ENCODE measurements at places on chromosomes 16 and 17.

- no peak for DNase-seq
These were observed 255.4 kb downstream of the IRX3 start for GRCh38 chr16:54031107-54031760.

DNA sequence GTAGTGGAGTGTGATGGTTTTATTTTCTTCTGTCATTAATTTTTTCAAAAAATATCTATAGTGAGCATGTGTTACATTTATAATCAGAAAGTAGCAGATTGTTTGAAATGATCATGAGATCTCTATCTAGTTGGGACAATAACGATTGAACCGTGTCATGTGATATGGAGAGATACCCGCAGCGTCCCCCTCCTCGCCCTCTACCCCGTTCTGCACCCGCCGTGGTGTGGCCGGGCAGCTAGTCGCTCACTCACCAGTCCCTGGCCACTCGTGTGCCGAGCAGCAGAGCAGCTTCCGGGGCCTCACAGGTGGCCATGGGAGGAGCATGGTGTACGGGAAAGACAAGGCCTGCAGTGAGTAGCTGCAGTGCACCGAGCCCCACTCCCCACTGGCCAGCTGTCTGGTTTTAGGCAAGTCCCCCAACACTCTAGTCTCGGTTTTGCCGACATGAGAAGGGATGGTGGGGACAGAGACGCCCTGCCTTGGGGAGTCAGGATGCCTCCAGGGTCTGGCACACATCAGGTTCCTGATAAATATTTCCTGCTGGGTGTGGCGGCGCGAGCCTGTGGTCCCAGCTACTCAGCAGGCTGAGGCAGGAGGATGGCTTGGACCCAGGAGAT is 15.3 kb downstream of the MLYCD start:
- DNase-seq: no peak

GRCh38 chr17:73400915-73401545 is 89.2 kb upstream of the CDC42EP4 start:
- no peak for DNase-seq

GRCh38 chr17:67801626-67802175 is 23.6 kb upstream of the BPTF start:
- DNase-seq: peak; percentile 54

DNA sequence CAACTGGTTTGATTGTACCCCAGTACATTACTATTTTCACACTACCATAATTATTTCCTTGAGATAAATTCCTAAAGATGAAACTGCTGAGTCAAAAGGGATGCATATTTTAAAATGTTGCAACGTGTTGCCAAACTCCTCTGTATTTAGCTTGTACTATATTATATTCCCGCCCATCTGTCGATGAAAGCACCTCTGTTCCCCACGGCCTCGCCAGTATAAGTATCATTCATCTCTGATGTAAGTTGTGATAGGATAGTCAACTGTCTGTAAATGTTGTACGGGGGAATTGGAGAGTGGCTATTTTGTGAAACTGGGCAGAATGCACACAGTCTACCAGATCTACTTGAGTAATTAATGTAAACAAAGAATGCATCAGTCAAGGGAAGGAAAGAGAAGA is 47.7 kb upstream of the TNRC6A start:
- no peak for DNase-seq

- DNase-seq: no peak
These were observed 20.7 kb upstream of the MNT start for GRCh38 chr17:2421315-2422147.

- DNase-seq: no peak
These were observed 50.0 kb downstream of the PLD6 start for GRCh38 chr17:17156107-17156506.

- no peak for DNase-seq
These were observed 43.1 kb upstream of the CBLN1 start for GRCh38 chr16:49324703-49325102.

GRCh38 chr17:3693829-3694231 is 2.1 kb downstream of the P2RX5 start:
- no peak for DNase-seq

GRCh38 chr16:28494121-28494851 is at the start of gene APOBR:
TSS of gene APOBR (plus strand) at chr16:28494643. CDS start at chr16:28494682, 39 bp downstream.
- DNase-seq: peak; percentile 39

GRCh38 chr16:78505036-78505435 is 405.6 kb downstream of the WWOX start:
- no peak for DNase-seq

GRCh38 chr17:5110816-5111215 is 862 bp downstream of the ZNF232 start:
- DNase-seq: no peak

DNA sequence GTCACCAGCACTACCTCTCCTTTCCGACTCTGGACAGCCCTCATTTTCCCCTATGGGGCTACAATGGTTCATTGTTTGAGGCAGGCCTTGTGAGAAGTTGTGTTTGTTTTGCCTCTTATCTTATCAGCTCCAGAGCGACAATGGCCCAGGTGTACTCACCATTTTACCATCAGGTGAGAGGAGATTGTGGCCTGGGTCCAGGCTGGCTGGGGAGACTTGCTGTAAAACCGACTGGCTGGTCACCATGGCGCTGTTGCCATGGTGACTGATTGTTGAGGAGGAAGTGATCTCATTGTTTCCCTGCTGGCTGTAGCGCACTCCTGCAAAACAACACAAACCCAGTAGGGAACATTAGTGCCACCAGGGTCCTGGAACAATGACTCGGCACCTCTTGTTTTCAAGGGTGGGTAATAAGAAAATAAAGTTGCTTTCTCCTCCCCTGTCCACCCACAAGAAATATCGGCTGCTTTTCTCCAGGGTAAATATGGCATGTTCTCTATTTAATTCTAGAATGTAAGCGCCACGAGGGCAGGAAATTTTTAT is 34.4 kb downstream of the HNF1B start:
- peak; percentile 43 for DNase-seq

DNA sequence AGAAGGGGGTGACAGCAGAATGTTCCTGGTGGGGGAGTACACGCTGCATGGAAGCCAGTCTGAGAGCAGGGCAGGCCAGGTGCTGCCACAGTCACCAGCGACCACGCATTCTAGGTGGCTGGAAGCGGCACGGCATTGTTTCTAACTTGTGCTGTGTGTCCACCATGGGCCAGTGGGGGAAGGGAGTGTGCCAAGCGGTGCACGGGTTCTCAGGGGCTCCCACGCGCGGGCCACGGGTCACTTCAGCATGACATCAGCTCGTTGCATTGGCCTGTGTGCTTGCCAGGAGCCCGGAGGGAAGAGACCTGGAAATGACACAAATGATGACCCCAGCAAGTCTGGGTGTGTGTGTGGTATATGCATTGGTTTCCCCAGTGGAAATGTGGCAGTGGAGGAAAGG is 164.9 kb upstream of the PLCG2 start:
- no peak for DNase-seq

GRCh38 chr16:17972460-17972943 is 364.0 kb downstream of the NPIPA8 start:
- no peak for DNase-seq

DNA sequence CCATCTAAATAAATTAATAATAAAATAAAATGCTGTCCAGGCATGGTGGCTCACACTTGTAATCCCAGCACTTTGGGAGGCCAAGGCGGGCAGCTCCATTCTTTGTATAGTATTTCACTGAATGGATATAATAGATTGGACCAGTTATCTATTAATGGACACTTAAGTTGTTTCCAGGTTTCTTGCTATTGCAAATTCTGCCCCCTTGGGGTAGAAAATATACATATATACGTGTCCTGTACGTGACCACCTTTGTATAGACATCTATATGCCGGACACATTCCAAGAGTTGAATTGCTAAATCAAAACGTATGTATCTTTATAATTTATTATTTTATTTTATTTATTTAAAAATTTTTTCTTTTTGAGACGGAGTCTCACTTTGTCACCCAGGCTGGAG is 3.9 kb upstream of the EXOC7 start:
- DNase-seq: no peak

DNA sequence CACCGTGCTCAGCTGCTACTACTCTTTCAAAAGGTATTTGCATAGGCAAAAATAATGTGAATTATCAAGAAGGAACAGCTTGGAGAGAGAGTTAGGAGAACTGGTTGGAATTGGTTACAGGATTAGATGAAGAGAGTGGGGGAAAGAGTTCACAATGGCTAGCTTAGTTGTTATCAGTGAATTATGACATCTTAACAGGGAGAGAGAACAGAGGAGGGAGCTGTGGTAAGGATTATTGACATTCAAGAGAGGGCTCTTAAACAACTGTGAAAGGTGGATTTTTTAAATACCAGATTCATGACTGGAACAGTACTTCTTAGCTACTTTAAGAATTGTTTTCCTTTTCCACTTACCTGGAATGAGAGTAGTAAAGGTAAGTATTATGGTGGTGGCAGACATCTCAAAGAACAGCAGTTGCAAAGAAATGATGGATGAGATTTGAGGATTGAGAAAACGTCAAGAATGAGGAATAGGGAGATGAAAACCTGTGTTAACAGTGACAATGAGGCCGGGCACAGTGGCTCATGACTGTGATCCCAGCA is 43.9 kb upstream of the SLC5A11 start:
- no peak for DNase-seq

GRCh38 chr17:20156196-20157000 is 147.2 kb downstream of the SPECC1 start:
- peak; percentile 55 for DNase-seq

DNA sequence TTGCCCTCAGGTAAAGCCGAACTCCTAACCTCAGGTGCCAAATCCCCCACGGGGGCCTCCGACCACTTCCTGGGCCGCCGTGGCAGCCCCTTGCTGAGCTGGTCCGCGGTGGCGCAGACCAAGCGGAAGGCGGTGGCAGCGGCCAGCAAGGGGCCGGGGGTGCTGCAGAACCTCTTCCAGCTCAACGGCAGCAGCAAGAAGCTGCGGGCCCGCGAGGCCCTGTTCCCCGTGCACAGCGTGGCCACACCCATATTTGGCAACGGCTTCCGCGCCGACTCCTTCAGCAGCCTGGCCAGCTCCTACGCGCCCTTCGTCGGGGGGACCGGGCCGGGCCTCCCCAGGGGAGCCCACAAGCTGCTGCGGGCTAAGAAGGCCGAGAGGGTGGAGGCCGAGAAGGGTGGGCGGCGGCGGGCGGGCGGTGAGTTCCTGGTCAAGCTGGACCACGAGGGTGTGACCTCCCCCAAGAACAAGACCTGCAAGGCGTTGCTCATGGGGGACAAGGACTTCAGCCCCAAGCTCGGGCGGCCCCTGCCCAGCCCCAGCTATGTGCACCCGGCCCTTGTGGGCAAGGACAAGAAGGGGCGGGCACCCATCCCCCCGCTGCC is 51.6 kb downstream of the ACTG1 start:
- DNase-seq: peak; percentile 71

Measured in K562 (cell line).